ENCODE measurements at places on chromosomes 16 and 17.

DNA sequence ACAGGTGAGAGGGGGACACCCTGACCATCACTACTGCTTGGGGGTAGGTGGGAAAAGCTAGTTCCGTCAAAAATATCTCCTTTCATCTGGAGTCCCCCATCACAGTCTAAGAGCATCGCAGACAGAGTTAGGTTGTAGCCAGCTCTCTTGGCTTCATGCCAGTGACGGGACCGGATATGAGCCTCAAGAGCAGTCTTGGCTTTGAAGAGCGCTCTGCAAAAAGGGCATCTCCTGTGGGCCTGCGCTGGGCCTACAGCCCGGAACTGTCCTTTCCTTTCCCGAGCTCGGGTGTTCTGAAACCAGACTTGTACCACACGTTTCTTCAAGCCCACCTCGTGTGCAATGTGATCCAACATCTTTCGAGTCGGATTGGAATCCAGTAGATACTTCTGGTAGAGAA is 253.6 kb downstream of the ZFHX3 start:
- DNase-seq: no peak

GRCh38 chr16:51464996-51465395 is 313.9 kb upstream of the SALL1 start:
- no peak for DNase-seq

GRCh38 chr17:46983782-46984181 is 4.7 kb upstream of the RPRML start:
- no peak for DNase-seq

- no peak for DNase-seq
These were observed 1.2 kb downstream of the ARHGAP44 start for GRCh38 chr17:12790249-12791106.

GRCh38 chr17:73261952-73262675 is 434 bp upstream of the CPSF4L start:
- DNase-seq: no peak

- DNase-seq: no peak
These were observed 10.3 kb upstream of the HAPSTR1 start for GRCh38 chr16:9081158-9081557.

- no peak for DNase-seq
These were observed 8.0 kb downstream of the TMC6 start for GRCh38 chr17:78120537-78120936.

GRCh38 chr17:44304651-44305050 is 3.8 kb upstream of the RUNDC3A start:
- no peak for DNase-seq

GRCh38 chr17:60297760-60298401 is 94.1 kb downstream of the USP32 start:
- DNase-seq: no peak

DNA sequence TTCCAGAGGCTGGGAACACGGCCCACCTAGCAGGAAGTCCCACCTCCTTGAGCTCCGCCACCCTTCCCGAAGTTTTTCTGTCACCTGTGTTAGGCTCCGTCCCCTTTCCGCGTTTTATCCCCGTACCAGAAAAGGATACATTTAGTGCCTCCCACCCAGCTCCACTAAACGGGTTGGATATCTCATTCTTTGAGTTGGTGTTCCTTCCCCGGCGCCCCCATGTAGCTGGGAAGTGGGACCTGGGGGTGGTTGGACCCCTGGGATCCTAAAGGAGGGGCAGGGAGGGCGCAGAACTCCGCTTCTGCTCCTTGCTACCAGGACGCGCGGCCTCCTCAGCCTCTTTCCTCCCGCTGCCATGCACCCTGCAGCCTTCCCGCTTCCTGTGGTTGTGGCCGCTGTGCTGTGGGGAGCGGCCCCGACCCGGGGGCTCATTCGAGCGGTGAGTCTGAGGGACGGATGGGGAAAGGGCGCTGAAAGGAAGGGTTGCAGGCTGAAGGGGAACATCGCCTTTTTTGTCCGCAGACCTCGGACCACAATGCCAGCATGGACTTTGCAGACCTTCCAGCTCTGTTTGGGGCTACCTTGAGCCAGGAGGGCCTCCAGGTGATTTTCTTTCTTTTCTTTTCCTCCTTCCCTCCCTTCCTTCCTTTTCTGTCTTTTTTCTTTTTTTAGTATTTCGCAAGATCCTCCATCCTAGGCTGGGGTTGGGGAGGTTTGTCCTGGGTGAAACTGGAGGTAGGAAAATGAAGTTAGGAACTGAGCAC is 669 bp downstream of the RNF167 start:
- DNase-seq: no peak
